ENCODE measurements at places on chromosomes 7 and 10.
A peak's percentile ranks its signal among the peaks of the same experiment; 100 is the strongest.

GRCh38 chr10:52378124-52378523 is 64.0 kb downstream of the DKK1 start:
- DNase-seq = no peak

- DNase-seq = no peak
Measured at GRCh38 chr7:135914346-135914745, 62.8 kb downstream of the MTPN start.

DNA sequence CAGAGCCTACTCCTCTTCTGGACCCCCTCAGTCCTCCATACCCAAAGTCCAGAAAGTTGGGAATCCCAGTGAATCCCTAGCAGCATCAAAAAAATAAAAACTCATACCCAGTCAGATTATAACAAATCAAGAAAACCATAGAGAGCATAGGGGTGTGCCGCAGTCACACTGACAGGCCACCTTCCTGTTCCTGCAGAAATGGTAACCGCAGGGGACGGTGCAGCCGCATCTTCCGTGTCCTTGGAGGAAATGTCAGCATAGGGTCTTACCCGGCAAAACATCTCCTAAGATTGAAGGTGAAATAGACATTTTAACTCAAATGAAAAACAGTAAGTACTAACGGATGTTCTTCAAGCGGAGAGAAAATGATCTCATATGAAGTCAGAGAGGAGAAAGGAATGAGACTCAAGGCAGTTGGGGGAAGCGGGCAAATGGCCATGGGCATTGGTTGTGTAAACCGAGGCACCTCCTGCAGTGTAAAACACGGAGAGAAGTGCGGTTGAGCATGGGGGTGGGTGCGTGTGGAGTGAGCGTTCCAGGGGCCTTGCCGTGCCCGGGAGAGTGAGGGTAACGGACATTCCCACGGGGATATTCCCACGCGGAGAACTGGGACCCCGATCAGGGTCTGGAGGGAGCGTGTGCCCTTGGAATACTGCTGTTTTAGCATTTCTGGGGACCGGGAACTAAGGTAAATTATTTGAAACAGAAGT is 110.8 kb downstream of the NKX6-2 start:
- no peak for DNase-seq

DNA sequence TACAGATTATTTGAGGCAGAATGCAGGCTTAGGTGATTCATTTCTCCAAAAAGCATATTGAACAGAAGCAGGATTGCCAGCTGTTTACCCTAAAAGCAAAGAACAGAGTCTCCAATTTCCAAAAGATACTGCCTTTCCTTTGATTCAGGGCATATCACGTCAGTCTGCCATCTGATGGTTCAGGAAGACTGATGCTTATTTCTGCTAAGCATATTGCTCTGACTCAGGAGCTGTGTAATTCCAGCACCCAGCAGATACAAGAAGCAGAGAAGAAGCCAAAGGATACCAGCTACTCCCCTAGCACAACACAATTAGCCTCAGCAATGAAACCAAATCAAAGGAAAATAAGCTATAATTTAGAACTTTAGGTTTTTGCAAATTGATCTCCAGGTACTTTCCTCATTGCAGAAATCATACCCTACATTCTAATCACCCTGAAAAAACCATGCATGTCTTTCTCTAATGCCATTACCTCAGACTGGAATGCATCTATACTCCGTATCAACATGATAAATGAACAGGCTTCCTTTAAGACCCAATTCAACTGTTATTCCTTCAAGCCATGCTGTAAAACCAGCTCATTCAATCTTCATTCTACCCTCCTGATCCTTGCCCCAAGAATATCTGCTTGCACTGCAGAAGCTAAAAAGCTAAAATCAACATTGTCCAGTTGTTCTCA is 55.1 kb downstream of the ABI1 start:
- peak; percentile 33 for DNase-seq

GRCh38 chr7:99380032-99380822 is 5.7 kb downstream of the ARPC1B start:
- no peak for DNase-seq

DNA sequence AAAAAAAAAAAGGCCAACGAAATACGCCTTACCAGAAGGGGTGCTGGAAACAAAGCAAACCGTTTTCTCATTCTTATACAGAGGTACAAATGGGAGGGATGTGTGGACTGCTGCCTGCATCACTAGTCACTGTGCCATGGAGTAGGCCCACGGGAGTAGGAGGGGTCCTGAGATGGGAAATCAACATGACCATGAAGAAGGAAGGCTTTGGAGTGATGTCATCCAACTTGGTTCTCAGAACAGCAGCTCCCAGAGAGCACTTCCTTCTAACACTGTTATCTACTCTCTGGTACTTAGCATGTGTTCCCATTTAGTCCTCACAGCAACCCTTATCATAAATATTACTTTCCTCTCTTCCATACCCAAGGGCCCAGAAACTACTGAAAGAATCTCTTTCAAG is 60.0 kb upstream of the LRGUK start:
- no peak for DNase-seq

DNA sequence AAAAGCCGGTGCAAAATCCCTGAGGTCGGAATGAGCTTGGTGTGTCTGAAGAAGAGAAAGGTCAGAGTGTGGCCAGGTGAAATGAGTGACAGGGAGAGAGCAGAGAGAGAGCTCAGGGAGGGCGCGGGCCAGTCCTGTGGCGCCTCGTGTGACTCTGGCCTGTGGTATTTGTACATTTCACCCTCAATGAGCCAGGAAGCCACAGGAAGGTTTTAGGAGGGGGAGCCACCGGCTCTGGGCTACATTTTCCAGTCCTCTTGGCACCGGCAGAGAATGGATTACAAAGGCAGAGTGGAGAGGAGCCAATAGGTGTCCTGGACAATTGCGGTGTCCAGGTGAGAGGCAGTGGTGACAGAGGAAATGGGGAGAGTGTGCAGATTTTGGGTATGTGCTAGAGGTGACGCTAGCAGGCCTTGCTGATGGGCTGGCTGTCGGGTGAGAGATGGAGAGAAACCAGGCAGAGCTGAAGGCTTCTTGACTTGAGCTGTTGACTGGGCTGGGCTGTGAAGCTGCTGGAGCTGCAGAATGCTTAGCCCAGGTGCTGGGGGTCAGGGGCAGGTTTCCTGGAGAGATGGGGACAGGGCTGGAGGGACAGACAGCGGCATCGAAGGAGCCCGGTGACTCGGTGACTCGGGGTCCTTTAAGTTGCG is 38.1 kb downstream of the COL13A1 start:
- peak; percentile 90 for DNase-seq
